Ammon's horn (tissue), 1 donor: ENCODE measurements at places on chromosomes 2 and 18.

DNA sequence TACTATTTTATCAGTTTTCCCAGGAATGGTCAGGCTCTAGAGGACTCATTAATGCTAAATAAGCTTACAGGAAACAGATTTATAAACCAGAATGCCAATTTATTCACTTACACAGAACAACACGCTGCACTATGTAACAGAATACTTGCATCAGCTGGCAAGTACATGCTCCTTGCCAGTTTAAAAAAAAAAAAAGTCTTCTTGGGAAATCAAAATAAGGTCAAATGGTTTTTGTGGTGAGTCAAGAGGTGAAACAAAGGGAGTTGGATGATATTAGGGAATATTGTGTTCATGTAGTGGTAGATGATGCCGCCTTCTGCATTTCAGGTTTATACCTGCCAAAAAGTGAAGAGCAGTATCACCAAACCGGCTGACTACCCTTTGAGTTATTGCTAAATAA lies 1322.1 kb upstream of the ZEB2 start:
- DNase-seq = no peak

DNA sequence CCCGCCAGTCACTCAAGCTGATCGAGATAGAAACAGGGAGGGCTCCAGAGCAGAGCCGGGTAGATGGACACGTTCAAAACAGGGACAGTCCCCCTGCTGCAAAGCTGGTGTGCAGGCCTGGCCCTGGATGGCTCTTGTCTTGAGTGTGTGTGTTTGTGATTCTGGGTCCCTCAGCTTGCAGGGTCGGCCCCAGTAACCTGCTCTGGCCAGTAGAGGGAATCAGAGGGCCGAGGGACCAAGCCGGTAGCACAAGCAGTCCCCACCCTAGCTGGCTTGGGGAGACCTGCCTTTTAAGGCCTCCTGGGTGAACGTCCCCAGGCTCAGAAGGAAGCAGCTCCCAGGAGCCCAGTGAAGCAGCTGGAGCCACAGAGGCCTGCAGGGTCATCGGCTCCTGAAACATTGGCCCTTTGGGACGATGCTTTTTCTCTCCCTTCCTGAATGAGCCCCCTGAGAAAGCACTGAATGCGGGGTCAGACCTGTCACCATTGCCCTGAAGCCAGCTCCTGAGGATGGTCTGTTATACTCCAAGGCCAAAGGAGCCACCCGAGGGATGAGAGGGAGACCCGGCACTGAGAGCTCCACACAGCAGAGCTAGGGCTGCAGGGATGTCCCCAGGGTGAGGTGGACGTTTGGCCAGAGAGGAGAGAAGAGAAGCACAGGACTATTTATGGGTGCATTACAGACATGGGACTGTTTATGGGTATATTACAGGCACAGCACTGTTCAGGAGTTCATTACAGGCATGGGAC lies 15.4 kb upstream of the MLPH start:
- no peak for DNase-seq

DNA sequence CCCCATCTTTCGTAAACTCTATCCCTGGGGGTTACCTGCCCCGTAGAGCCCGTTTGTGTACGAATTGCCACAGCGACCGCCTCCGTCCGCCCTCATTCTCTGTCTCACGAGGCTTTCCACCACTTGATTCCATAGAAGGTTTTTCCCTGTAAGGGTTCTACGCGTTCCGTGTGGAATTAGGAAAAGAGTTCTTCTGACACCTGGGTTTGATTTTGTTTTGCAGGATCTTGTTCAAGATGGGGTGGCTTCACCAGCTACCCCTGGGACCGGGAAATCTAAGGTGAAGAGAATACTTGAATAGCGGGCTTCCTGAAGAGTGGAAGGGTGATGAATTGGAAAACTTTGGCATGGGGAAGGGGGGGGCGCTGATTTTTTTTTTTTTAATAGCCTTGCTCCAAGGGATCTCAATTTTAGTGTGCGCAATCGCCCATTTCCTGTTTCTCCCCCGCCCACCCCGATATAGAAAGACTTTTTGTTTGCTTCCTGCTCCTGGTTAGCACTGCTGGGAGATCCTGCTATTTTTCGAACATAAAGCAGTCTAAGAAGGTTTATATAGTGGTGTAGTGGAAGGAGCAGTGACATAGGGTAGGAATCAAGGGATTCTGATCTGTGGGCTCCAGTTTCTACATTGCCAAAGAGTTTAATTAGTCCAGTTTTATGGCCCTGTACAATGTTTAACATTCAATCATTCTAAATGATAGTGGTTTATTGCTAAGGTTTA lies 564 bp downstream of the GCC2 start:
- DNase-seq = no peak

DNA sequence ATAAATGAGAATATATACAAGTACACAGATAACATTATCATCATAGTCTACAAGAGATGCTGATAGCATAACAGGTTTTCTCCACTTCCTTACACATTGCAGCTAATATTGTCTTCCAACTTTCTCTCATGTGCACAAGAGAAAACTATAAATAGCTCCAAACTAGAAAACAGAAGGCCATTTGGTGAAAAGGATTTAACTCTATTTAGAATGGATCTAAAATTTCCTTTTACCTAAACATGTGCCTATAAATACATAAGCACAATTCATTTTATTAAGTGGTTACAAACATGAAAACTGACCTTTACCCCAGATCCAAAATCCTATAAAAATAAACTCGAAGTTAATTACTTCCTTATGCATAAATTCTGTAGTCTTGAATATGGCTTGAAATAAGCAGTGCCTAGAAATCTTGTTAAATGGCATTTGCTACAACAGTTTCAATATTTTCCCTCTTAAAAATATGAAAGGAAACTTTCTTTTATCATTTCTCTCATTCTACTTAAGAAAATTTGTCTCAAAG lies 41.6 kb downstream of the SLC25A12 start:
- DNase-seq = no peak

GRCh38 chr2:681312-681711 lies 4.1 kb upstream of the TMEM18 start:
- no peak for DNase-seq

DNA sequence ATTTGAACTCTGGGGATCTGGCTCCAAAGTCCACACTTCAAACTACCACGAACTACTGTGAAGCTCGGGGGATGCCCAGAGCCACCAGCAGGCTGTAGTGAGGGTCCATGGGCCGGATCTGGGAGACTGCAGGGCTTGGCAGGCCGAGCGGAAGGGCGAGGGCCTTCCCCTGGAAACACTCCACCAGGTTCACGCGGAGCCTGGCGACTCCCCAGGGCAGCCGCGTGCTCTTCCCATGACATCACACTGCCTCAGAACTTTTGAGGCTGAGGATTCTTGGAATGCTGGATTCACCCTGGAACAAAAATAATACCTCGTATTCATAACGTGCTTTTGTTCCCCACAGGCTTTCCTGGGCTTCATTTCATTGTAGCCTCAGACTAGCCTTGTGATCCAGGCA lies 201.0 kb downstream of the SMAD7 start:
- no peak for DNase-seq

GRCh38 chr2:21131861-21132260 lies 8.1 kb downstream of the TDRD15 start:
- DNase-seq = no peak

DNA sequence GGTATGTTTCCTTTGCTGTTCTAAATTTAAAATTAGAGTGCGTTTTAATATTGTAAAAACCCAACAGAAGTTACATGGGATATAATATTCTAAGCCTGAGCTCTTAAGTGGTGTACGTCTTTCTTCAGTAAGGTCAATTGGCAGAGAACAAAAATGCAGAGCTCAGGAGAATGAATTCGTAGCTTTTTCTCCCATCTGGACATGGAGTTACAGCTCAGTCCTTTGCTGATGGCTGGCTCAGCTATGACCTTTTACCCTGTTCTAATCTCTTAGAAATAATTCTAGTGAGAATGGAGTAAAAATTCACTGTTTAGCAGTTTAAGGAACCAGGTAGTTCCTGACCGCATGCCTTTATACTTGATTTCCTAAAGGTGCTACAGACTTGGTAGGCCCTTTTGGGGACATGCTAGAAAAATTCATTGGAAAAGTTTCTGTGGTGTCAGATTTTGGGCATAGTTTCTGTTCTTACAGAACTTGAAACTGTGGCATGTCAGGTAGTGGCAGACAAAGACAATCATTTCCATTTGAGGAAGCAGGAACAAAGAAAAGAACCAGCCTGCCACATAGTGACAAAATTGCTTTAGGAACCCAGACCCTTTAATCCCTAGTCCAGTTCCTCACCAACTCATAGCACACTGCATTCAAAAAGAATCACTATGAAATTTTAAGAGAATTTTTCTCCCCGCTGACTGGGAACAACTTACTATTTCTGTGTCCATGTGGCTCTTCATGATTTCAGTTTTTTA lies 566.8 kb upstream of the ZNF804A start:
- no peak for DNase-seq

GRCh38 chr2:55887901-55888624 lies 35.5 kb downstream of the EFEMP1 start:
- DNase-seq = no peak

GRCh38 chr2:150147889-150148683 lies 339.4 kb downstream of the RND3 start:
- DNase-seq = no peak

DNA sequence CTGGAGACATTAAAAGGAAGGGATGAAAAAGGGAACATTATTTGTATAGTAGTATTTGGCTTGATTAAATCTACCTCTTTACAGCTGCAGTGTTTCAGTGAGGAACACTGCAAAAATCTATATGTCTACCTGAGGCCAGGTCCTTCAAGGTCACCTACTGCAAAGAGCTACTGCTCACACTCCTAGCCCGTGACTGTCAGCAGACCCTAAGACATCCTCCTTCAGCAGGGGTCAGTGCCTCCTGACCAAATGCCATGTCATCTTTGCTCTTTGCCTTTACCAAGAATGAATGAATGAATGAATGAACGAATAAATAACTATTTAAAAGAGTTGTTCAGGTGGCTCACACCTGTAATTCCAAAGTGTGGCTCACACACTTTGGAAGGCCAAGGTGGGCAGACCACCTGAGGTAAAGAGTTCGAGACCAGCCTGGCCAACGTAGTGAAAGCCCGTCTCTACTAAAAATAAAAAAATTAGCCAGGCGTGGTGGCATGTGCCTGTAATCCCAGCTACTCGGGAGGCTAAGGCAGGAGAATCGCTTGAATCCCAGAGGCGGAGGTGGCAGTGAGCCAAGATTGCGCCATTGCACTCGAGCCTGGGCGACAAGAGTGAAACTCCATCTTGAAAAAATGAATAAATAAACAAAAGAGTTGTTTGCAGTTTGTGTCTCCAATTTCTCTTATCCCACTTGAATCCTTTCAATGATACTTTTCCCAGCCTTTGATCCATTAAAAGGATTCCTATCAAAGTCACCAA lies 84.3 kb upstream of the GRB14 start:
- no peak for DNase-seq

DNA sequence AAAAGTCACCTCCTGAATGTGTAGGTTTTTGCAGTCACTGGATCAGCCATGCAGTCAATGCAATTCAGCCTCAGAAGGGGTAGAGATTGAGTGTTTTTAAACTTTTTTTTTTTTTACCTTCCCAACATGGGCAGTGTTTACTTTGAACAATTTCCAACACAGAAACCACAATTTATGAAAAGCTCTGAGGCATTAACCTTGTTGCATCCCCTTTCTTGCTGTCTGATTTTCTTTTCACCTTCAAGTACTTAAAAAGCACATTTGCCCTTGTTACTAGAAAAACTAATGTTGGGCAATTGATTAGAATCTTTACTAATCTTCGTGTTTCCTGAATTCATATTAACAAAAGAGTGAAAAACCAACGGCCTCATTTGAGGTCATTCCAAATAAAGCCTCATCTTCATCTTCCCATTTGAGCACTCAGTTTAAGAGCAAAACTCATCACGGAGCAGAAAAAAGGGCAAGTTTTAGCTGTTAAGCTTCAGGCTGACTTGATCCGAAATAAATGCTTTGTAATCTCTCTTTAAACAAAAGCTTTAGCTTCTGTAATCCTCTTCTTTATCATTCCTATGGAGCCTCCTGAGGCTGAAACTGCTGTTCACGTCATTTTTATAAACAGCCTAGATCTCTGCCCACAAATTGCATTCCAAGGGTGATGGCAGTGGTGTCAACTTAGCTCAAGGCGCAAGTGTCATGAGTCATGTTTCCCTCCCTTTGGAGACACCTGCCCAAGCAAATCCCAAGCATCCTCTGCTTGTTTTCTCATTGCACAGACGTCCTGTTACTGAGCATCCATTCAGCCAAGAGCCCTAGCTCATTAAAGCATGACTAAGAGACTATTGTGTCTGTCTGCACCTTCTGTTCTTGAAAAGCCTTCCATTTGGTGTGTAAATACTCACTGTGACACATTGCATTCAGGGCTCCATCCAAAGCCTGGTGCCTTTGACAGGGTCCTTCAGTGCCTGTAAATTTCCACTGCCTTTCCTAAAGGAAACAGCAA lies 107.7 kb downstream of the HNMT start:
- DNase-seq = peak; percentile 53

- DNase-seq = no peak
These were observed 183.6 kb upstream of the TMEM200C start for GRCh38 chr18:6078877-6079276.

- no peak for DNase-seq
These were observed 70.4 kb downstream of the APLF start for GRCh38 chr2:68537809-68538208.

DNA sequence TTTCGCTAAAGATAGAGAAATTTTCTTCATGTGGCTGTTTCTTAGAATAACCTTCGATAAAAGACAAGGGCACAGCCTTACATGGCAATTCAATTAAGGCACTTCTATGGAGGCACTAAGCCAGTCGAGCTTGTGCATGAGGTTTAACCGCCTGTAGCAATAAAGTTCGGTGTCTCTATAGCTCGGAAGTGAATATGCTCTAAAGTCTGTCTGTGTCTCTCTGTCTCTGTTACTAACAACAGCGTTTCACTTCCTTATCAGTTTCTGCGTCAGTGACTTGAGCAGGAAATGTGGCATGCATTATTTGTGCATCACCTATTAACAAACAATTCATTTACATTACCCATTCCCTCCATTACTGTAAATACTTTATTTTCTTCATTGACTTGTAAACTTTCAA lies 365.1 kb upstream of the NETO1 start:
- DNase-seq = no peak

GRCh38 chr2:4291430-4291829 lies 588.1 kb downstream of the DCDC2C start:
- DNase-seq = no peak

GRCh38 chr2:161044921-161045320 lies 115.3 kb upstream of the TANK start:
- no peak for DNase-seq

DNA sequence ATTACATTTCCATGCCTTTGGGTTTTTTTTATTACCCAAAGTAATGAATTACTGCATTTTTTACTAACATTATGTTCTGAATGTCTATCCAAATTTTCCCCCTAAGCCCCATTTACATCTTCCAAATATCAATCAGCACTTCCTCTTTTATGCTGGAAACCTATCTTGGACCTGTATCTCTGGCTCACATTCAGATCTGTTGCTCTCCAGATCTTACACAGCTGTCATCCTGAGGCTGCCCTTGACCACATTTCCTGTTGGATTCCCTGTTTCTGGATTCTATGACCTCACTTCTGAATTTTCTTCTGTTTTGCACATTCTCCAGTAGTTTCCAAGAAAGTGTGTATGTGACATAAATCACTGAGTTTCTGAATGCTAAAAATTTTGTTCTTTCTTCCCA lies 146.7 kb downstream of the PDE1A start:
- no peak for DNase-seq
